AG08396 (cell line): ENCODE measurements at places on chromosomes 2 and 18.

- DNase-seq, result no peak
Observed at GRCh38 chr18:10546557-10547300, 20.9 kb downstream of the NAPG start.

DNA sequence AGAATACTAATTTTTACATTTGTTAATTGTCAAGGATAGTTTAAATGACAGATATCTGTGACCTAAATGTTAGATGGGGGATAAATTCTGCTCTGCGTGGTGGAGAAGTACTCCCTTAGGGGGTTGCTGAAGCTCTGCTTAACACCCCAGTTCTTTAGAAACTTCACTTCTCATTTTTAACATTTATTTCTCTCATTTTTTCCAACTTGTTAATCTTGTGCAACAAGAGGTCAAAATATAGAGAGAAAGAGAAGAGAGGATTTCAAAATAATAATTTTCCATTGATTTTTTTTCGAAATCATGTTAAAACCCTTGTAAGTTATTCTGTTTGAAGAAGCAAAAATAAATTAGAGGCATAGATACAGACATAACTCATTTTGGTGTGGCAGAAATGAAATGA is 61.3 kb upstream of the SLC8A1 start:
- DNase-seq, result no peak

GRCh38 chr2:33291278-33292013 is 185.0 kb upstream of the RASGRP3 start:
- DNase-seq, result peak; percentile 46

- no peak for DNase-seq
Observed at GRCh38 chr2:204495381-204495780, 49.9 kb upstream of the PARD3B start.

DNA sequence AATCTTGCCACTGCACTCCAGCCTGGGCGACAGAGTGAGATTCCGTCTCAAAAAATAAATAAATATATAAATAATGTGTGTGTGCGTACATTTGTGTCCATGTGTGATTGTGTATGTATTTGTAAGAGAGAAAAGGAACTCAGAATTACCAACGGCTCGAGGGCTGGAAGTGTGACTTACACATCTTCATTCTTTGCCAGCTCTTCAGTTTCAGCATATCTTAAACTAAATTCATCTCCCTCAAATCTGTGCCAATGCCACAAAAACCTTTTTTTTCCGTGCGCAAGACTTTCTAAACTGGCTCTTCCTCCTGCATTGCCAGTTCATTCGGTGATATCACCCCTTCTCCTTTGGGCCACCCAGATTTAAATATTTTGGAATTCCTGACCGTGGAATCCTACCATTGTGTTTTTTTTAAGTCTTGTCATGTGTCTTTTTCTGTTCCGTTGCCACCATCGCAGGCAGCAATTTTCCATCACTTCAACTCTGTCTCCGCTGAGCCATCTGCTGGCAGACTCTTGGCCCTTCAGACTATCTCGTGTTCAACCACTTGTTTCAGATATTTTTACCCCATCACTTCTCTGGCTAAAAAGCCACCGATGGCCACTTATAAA is 77.0 kb upstream of the ZNF532 start:
- DNase-seq, result no peak

DNA sequence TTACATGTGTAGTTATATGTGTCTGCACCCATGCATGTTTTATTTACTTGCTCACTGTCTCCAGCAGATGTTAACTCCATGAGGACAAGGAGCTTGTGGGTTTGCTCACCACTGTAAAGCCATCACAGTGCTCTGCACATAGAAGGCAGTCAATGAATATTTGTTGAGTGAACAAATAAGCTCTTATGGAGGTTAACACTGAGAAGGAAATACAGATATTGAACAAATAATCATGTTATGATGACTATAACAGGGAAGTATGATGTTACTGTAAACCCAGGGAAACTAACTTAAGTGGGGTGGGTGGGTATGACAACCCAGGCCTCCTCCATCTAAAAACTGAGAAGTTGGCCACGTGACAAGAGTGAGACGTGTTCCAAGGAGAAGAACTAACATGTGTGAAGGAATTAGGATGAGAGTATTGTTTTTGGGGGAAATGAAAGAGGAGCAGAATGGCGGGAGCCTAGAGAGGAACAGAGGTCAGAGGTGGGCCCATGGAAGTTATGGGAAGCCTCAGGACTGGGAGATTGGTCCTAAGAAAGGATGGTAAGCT is 6.0 kb upstream of the FAM117B start:
- no peak for DNase-seq

DNA sequence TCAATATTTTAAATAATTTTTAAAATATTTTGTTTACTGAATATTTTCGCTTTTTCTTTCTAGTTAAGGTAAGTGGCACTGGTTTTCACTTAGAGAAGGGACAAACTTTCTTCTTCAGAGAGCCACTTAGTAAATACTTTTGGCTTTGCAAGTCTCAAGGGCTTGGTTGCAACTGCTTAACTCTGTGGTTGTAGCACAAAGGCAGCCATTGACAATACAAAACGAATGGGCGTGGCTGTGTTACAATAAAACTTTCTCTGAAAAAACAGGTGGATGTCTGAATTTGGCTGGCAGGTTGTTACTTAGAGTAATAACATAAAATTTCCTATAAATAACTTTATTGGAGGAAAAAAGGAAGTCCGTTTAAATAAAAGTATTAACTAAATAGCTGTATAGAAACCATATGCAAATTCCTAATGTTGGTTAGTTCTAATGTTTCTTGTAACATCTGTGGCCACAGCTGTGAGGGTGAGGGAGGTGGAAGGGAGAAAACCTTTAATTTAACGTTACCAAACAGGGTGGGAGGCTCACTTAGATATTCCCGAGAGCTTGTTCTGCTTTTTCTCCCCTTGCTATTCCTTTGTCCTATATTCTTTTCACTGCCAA is 62.4 kb upstream of the TNP1 start:
- DNase-seq, result no peak

DNA sequence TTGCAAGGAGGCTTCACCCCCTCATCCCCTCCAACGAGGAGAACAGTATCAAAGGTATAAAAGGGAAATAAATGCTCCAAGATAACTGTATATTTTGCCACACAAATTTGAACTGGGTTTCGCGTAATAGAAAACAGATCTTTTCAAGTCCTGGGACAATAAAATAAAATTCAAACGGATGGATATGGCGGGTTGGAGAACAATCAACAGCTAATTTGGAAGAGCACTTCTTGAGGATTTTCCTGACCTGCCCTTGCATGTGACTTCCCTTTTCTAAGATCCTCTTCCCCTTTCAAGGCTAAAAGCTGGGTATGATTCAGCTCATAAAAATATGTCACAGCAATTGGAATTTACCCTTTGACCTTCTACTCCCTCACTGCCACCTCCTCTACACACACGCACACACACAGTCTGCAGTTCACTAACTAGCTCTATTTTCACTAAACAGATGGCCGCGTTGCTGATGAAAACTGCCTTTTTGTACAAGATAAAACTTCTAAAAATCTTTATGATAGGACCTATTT is 386.9 kb downstream of the FIGN start:
- peak; percentile 36 for DNase-seq

DNA sequence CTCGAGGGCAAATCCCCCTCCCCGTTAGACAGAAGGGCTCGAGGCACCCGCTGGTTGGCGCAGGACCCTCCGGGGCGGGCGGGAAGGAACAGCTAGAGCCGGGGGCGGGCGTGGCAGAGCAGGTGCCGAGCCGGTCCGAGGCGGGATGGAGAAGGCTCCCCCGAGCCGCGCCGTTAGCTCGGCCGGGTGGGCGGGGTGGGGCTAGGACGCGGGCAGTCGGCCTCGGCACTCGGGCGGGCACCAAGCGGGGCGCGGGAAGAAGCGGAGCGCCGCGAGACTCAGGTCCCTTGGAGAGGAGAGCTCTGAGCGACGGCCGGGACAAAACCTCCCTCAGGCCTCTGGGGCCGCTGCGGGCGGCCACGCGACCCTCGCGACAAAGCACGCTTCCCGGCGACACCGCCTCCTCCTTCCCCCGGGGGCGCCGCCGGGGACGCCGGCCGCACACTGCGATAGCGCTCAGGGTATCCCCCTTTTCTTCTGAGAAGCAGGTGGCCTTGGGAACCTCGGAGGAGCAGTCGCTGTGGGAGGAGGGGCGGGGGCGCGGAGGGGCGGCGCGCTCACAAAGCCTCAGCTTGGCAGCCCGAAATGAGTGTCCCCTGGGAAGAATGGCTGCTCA is 721 bp downstream of the FHOD3 start:
- DNase-seq, result no peak

GRCh38 chr2:142545036-142545435 is 332.4 kb upstream of the KYNU start:
- no peak for DNase-seq

DNA sequence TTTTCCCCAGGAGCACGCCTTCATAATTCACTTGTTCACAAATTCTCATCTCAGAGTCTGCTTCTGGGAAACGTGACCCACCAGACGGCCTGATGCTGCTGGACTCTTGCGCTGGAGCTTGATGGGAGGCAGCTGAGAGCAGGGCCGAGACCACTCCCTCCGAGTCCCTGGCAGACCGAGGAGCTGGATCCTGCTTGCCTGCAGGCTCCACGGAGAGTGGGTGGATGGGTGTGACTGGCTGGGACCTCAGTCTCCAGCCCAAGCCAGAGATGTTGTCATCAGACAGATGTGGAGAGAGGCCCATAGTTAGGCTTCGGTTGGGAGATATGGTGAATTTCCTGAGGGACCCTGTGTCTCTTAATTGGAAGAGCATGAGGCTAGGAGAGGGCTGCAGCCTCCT is 76.4 kb downstream of the TSN start:
- no peak for DNase-seq

DNA sequence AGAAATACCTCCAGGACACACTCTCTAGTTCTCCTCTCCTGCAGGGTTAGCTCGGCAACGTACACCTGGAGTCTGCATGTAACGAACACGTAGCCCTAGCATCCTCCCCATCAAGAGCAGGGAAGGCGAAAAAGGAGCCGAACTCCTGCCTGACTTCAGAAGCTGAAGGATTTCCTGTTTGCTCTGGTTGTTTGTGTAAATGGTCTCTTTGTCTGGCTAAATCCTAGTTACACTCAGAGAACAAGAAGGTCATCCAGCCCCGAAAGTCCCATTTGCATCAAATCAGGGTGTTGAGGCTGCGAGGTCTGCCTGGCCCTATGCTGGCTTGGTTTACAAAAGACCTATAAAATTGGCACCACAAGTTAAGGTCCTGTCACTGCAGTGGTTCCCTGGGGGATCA is 66.4 kb upstream of the POMC start:
- no peak for DNase-seq

- DNase-seq, result no peak
Observed at GRCh38 chr2:239302808-239303557, 97.8 kb downstream of the HDAC4 start.

DNA sequence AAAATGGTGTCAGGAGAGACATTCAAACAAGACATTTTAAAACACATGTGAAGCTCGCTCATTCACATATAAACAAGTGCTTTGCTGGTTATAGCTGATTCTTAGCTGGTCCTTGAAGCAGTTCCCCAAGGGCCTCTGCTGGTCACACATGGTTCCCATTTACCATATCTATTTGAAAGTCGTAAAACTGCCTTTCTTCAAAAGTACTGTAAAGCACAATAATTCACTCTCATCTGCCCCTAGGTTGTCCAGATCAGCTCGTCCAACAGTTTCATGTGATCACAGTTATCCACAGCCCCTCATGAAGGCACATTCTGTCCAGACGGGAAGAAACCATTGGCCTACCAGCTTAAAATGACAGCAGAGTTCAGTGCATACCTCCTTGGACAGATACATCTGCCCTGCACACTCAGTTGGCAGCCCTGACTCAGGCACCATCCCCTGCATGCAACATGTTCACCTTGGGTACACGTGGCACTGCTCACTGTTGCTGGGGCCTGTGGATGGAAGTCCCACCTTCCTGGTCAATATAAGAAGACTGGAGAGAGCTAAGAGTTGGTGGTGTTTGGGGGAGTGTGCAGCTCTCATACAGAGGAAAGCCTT is 108.0 kb upstream of the HAAO start:
- no peak for DNase-seq

- no peak for DNase-seq
Observed at GRCh38 chr18:62366992-62367391, 41.9 kb downstream of the TNFRSF11A start.
